ENCODE measurements at places on chromosomes 13 and 19.

- no peak for DNase-seq
Observed at GRCh38 chr19:41189425-41190065, 3.5 kb upstream of the CYP2S1 start.

- DNase-seq = peak; percentile 86
Observed at GRCh38 chr19:18091217-18091608, 4.5 kb upstream of the IL12RB1 start.

GRCh38 chr19:10687518-10688288 is 13.5 kb upstream of the QTRT1 start:
- DNase-seq = no peak

DNA sequence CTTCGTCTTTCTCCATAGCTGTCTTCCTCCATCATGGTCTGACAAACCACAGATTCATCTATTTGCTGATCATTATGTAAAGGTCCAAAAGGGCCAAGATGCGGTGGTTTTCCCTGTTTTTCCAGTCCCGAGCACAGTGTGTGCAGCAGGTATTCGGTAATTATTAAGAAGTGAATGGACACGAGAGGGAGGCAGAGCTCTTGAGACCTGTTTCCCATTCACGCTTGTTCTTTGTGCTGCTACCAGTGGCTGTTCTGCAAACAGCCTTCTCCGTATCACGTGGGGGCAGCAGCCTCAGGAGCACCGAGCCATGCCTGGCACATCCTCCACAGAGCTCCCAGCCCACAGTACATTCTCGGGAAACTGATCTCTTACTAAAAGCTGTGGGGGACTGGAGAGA is 50.3 kb downstream of the CCDC70 start:
- DNase-seq = no peak

DNA sequence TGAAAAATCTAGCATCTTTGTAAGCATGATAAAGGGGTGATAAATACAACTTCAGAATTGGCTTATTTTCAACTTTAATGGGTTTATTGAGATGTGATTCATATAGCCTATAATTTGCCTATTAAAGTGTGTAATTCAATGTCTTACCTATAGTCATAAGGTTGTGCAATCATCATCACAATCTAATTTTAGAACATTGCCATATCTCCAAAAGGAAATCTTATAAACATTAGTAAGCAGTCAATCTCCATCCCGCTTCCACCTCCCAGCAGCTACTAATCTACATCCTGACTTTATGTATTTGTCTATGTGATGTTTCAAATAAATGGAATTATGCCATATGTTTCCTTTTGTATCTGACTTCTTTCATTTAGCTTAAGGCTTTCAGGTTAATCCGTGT is 145.2 kb upstream of the KLHL1 start:
- DNase-seq = no peak

DNA sequence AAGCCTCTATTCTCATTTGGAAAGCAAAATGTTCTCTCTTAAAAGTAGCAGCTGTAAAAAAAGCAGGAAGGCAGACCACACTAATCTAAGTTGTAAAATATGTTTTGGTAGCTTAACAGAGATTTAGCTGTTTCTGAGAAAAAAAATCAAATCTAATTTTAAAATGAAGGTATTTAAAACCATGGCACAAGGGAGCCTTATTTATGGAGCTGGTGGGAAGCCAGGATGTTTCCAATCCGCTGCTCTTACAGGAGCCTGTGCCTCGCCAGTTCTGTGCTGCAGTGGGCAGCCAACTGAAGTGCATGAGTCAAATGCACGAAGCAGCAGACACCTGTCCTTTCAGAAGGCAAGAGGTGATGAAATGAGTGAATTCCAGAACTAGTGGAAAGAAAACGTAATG is 28.2 kb downstream of the GPC6 start:
- DNase-seq = no peak

- no peak for DNase-seq
Observed at GRCh38 chr19:15093001-15093400, 11.0 kb downstream of the OR1I1 start.

DNA sequence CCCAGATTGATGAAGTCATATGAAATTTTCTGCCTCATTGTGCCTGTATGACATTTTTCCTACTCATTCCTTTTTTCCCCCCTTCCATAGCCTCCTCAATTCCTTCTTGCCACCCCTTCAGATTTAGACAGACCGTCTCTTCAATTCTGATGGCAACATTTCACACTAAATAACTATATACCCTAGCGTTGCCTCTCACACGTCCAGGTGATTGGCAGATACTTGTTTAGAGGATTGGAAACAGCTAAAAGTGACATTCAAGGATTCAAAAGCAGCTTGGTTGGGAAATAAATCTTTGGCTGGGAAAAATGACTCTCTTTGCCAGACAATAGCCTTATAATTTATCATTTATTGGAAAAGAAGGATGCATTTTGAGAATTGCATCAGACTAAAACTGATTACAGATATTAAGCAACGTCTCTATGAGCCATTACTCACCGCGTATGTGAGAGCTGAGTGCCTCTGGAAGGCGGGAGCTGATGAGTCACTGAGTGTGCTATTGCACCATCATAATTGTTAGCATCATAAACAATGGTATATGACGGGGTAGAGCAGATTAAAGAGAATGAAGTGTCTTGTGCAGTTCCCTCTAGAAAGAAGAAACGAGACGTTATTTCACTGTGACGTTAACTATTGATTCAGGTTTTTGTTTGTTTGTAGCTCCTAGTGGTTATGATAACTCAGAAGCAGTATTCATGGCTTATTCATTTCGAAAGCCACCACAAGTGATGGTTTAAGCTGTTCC is 61.1 kb upstream of the FAM216B start:
- DNase-seq = no peak

DNA sequence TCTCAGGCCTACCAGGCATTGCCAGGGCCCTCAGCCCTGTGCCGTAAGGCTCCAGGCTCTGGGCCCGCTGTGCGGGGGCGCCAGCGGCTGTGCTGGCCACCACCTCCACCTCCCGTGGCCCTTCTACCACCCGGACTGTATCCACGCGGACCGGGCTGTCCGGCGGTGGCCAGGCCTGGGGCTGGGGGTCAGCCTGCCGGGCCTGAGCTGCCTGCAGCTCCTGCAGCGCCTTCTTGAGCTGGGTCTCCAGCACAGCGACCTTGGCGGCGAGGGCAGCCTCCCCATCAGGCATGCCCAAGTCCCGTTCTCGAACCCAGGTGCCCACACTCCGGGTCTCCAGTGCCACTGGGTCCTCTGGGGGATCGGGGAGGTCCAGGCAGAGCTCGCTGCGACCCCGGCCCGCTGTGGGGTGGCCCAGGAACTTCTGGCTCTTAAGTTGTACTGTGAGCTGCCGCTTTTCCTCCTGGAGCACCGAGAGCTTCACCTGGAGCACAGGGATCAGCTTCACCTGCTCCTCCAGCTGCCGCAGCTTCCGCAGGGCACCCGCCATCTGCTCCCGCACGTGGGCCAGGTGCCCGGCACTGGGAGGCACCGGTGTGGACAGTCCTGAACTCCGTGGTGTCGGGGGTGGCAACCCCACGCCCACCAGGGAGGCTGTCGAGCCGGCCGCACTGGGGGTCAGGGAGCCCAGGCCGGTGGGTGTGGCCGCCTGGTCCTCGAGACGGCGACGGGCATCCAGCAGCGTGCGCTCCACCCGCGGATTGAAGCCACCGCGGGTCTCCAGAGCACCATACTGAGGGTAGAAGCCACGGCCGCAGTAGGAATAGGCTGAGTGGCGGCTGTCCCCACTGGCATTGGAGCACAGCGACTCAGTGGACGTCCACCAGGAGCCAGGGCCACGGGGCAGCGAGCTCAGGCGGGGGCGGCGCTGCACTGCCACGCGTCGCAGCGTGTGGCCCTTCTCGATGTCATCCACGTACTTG is 4.1 kb downstream of the KANK2 start:
- no peak for DNase-seq

GRCh38 chr19:3132971-3133792 is 2.7 kb upstream of the GNA15 start:
- DNase-seq = peak; percentile 76

GRCh38 chr13:107296804-107297203 is 728.9 kb upstream of the ARGLU1 start:
- DNase-seq = no peak

- DNase-seq = no peak
Observed at GRCh38 chr13:108558489-108558888, 70.9 kb upstream of the MYO16 start.

DNA sequence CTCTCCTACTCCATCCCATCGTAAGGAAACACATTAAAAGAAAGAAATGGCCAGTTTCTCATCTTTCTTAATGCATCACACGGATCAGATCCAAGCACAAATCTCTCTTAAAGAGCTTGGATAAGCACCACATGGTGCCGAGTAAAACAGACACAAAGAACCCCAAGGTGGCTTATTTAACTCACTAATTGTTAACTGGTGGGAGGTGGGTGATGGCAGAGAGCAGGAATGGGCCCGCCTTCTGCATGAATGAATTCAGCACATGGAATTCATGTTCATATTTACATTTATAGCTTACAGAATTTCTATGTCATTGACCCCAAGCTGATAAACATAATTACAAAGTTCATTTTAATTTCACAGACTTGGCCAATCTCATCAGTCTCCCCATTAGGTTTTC is 89.9 kb downstream of the MZT1 start:
- DNase-seq = no peak

DNA sequence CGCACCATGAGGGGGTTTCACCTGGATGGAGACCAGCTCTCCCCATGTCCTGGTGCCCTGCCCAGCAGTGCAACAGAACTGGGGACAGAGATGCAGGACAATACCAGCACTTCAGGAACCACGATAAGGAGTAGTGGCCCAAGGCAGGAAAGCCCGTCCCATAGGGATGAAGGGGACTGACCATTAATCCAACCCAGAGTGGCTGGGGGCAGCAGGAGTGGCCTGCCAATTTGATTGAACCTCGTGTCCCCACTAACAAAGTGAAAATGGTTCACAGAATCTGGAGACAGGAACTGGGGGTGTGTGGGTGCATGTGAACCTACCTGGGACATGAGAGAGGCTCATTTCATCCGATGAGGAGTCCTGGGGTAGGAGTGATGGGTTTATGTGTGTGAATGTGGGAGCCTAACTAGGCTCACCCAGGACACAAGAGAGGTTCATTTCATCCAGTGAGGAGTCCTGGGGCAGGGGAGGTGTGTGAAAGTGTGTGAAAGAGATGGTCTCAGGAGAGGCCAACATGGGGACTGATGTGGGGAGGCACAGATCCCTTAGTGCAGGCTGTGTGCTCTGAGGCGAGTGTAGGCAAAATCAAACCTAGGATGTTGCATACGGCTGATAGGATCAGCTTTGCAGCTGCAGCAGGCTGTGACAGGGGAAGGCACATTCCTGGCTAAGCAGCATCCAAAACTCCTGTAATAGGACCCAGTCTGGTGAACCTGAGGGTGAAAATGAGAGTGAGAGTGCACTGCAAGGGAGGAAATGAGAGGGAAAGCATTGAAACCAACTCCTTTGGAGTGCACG is 98.2 kb downstream of the ZNF429 start:
- no peak for DNase-seq

DNA sequence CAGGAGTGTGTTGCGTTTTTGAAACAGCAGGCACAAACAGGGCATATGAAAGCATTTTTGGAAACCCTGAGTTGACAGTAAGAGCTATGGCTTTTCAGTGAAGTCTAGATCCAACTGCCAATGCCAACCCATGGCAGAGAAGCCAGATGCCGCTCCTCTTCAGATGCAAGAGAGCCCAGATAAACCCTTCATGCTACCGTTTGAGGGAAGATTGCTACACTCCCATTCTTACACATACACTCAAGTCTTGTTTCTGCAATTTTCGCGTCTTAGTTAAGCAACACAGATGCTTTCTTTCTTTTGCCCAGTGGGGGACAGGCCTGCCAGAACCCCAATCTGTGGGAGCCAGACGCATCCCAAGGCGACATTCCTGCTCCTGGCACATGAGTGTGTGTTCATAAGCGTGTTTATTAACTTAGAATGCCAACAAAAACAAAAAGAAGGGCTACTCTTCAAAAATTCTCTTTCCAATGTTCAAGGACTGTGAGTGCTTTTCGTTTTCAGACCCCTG is 10.4 kb downstream of the BORCS8 start:
- no peak for DNase-seq

GRCh38 chr19:48591021-48591420 is 15.5 kb upstream of the SPACA4 start:
- no peak for DNase-seq

- no peak for DNase-seq
Observed at GRCh38 chr19:53849237-53849676, 18.4 kb upstream of the MYADM start.

DNA sequence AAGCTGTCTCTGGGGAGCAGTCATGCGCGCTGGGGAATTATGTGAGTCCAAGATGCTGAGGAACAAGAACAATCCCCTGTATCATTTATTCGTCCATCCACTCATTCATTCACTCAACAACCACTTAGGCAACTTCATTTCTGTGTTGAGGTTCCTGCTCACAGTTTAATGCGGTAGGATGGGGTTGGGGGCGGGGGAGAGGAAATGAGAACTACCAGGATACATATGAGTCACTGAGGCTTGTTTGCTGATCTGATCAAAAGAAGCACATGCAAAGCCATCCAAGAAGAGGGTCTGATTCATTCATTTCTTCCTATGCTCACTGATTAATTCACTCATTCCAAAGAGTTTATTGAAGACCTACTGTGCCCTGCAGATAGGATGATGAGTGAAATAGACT is 20.9 kb downstream of the ZNF536 start:
- DNase-seq = no peak

GRCh38 chr19:7267792-7268704 is 26.2 kb downstream of the INSR start:
- no peak for DNase-seq

- DNase-seq = no peak
Observed at GRCh38 chr19:16153582-16154336, 10.3 kb downstream of the HSH2D start.

DNA sequence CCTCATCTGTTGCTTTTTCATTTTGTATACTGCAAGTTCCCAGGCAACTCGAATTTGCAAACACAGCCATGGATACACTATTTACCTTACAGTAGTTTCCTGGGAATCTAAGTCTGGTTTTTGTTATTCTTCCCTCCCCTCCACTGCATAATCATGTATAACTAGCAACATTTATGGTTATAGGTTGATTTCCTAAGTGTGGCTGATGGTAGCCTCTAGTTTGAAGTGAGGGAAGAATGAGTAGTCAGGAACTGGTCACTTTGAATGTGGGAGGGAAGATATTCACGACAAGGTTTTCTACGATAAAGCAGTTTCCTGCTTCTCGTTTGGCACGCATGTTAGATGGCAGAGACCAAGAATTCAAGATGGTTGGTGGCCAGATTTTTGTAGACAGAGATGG is at the start of gene KCNRG:
Gene KCNRG, plus strand, starts transcription at position 187 of the 400 bp plus-strand sequence. Its CDS starts 50 bp downstream, at position 237.
- DNase-seq = no peak
